ENCODE measurements at places on chromosomes 7 and 10.

- no peak for DNase-seq
Measured at GRCh38 chr7:931871-932650, 22.4 kb downstream of the ADAP1 start.

DNA sequence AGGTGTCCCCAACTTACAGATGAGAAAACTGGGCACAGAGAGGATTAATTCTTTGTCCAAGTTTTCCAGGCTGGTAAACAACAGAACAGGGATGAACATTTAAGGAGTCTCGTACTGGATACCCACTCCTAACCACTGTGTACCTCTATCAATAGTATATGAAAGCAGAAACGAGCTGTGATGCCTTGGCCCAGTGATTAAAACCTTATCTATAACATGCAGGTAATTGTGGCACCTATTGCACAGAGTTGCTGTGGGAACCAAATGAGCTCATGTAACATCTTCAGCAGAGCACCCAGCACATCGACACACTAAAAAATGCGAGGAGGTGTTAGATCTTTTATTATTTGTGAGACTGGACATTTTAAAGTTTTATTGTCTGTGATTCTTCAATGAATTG lies 1.6 kb downstream of the TMEM273 start:
- no peak for DNase-seq

DNA sequence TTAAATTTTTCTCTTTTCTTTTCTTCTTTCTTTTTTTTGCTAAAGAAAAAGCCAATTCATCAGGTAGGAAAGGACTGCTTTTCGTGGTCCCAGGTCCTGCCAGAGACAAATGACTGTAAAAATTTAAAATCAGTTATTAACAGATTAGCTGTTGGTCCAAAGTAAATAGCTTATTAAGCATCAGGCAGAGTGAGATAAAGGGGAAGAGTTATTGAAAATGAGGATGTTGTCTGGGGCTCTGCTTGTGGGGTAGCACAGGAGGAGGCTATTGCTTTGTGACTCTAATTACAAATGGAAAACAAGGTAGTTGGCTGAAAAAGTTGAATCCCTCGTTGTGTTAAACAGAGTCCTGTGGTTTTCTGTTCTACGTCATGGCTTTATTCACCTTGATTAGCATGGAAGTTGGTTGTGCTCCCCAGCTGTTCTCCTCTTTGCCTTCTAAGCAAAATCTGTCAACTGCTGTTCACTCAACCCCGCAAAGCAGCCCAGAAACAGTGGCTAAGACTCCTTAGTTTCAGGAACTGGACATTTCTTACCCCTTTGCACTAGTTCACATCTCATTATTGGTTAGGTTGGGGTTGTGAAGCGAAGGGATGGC lies 128.9 kb downstream of the SNX10 start:
- DNase-seq: no peak

DNA sequence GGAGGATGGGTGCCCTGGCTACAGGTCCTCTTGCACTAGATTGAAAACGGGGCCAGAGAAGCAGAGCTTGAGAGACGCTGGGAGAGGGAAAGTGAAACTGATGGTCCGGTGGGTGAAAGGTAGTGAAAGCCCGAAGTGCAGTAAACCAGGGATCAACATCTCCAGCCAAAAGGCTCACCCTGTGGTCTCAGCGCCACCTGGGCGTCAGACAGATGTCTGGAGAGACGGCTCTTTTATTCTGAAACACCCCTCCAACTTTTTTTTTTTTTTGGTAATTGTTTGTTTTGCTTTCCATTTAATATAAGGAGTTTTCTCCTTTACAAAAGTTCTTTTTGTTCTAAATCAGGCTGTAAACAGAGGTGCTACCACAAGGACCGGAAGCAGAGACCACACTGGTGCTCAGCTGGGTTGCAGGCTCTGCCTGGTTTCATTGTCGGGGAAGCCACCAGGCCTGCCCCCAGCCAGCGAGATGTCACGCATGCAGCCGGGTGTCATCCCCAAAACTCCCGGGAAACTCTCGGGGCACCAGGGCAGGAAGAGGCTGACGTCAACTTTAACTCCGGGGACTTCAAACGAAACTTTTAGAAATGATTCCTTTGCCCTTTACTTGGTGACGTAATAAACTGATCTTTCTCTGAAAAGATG lies 11.2 kb downstream of the IL2RA start:
- peak; percentile 80 for DNase-seq

DNA sequence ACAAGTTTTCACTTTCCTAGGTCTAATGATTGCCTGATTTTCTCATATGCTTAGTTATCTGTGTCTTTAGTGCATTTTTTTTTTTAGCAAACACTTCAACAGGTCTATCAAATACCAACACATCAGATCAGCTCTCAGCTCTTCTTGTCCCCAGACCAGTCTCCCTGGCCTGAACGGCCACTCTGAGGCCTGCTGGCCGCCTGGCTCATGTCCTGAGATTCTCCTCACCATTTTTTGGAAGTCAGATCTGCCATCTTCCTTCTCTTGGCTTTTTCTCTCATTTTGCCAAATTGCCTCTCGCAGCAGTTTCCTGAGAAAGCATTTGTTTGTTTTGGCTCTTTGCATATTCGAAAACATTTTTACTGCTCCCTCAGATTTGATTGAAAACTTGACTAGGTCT lies 29.3 kb downstream of the PPP2R2D start:
- DNase-seq: no peak
